ENCODE measurements at places on chromosomes 13 and 19. TPM values are rescaled to one million over a fixed set of nuclear protein-coding genes. Genes with fewer than 3 reads are reported as not detected.

PCSK4 gene
- 1.4 TPM for total RNA-seq

TMC4 gene
- total RNA-seq: 2.9 TPM

- no peak for DNase-seq
These were observed 53.6 kb upstream of the TPM4 start for GRCh38 chr19:16022681-16023080.

GRCh38 chr13:69921156-69921555 is 186.5 kb upstream of the ATXN8OS start:
- DNase-seq: no peak

- DNase-seq: no peak
These were observed 21.7 kb downstream of the PRKCSH start for GRCh38 chr19:11457115-11457514.

DNA sequence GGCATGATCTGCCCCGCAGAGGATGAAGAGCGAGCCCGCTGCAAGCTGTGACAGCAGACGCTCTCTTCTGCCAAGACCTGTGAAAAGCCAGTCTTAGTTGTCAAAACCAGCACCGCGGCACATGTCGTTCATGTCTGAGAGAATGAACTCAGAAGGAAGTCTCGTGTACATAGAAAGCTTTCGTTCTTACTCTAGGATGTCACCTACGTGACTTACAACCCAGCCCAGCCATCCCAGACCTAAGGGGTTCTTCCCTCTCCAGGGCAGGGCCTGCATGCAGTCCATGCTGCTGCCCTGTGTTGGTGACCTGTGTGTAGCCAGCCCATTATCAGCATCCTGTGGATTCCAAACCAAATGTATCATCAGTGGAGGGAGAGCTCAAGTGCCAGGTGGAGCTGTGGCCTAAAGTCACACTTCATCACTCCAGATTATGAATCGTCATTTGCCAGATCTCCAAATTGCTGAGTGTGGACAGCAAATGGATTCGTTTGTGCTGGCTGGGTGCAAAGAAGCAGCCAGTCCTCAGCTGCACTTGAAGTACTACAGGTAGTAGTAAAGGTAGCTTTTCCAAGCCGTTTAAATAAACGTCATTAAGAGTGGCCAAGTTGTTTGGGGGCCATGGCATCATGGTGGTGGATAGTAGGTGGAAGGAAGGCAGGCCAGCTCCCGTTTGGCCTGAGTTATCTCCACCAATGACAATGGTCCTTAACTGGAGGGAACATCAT is 73.9 kb upstream of the GPR183 start:
- no peak for DNase-seq
